ENCODE measurements at places on chromosomes 13 and 19. TPM values are rescaled to one million over a fixed set of nuclear protein-coding genes. Genes with fewer than 3 reads are reported as not detected.

ZNF14 gene
- 13.7 TPM for polyA plus RNA-seq

DNA sequence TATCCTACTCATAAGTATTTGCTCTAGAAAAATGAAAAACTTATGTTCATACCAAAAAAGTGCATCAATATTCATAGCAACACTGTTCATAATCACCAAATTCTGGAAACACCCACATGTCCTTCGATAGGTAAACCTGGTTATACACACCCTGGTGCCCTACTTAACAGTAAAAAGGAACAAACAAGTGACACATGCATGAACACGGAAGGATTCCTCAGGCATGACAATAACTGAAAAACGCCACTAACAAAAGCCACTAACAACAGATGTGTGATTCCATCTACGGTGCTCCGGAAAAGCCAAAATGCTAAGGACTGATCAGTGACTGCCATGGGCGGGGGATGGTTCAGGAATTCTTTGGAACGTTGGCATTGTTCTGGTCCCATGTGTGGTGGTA, 65.5 kb downstream of the STK24 start:
- DNase-seq: no peak

DNA sequence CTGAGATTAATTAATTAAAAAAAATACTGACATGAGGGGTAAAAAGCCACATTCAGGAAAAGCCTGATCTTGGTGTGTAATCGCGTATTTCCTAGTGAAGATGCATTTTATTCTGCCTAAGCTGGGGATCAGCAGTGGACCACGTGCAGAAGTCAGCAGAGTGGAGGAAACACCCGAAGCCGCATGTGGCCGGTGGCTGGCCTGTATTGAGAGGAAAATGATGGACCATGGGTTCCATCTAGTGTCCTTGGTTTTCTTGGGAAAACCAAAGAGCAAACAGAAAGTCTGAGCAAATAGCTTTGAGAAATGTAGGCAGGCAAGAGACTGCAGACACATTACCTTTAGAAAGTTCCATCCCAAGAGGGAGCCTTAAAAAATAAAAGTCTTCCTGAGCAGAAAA, 23.7 kb upstream of the SHISA2 start:
- DNase-seq: no peak

NCLN gene
- 36.5 TPM for polyA plus RNA-seq

GRCh38 chr13:106299621-106300020, 235.8 kb downstream of the EFNB2 start:
- DNase-seq: no peak

DNA sequence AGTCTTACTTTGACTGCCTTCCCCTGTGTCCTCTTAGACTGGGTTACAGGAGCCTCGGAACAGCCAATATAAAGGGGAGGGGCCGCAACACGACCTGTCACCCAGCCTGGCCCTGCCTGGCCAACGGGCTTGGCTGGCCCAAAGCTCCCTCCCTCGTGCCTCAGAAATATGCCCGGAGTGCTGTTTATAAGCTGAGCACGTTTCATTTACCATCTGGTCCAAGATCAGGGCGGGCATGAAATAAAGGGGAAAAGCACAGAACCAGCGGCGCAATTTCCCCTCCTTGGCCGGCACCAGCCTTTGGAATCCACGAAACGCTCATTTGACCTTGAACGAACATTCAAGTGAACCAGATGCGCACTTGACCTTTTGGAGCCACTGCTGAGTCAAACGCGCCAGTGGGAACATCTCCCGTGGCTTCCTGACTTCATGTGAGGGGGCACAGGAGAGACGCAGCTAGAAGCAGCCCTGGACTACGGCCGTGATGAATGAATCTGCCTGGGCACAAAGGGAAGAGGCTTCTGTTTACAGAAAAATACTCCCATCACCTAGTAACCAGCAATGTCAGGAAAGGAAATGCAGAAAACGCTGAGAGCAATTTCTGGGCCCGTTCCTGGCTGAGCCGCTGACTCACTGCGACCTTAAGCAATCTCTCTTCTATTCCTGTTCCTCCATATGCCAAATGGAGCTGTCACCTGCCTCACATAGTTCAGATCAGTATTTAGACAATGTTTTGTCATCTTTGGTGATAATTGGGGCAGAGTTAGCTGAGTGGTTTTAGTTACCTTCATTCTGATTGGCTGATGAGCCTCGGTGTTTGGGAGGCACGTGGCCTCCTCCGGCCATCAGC, 53.3 kb downstream of the RFX2 start:
- DNase-seq: peak; percentile 51

DNA sequence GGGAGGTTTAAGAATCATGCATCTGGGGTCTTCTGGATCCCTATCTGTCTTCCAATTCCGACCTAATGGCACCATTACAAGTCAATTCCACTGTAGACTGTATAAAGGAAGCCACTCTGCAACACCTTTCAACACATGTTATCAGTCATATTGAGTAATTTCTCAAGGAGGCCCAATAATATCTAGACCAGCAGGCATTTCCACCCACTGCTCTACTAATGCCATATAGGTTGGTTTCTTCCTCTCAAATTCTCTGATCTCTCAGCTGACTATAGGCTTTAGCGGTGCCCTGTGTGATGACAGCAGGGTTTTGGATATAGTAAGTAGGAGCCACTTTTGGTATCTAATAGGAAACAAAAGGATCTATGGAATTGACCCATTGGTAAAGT, 12.4 kb upstream of the ITM2B start:
- no peak for DNase-seq

DNA sequence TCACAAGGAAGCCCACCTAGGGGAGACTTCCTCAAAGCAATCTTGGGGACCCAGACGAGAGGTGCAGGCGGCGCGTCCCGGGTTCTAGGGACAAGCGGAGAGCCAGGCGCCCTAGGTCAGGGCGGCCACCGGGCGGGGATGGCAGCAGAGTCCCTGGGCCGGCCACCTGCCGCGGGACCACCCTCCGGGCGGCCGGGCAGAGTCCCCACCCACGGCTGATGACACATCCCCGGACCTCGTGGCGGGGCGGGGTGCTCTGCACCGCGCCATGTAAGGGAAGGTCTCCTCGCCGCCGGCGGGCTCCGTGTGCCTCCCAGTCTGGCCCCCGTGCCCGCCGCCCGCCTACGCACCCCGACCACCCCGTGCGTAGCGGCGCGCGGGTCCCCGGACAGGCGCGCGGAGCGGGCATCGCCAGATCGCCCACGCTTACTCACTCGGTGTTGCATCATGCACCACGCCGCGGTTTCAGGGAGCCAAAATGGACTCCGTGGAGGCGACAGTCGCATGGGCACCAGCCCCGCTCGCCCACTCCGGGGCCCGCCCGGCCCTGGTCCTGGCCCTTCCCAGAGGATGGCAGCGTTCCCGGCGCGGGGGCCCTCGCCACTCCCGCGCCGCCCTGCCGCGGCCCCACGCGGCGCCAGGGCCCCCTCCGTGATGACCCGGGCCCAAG, 643 bp downstream of the SLC7A1 start:
- peak; percentile 41 for DNase-seq

TFPT gene
- polyA plus RNA-seq: 14.3 TPM

CGB1 gene
- not detected for polyA plus RNA-seq

- DNase-seq: no peak
Measured at GRCh38 chr13:72255908-72256307, 388.9 kb upstream of the DACH1 start.

IL17D gene
- 8.7 TPM for polyA plus RNA-seq

DNA sequence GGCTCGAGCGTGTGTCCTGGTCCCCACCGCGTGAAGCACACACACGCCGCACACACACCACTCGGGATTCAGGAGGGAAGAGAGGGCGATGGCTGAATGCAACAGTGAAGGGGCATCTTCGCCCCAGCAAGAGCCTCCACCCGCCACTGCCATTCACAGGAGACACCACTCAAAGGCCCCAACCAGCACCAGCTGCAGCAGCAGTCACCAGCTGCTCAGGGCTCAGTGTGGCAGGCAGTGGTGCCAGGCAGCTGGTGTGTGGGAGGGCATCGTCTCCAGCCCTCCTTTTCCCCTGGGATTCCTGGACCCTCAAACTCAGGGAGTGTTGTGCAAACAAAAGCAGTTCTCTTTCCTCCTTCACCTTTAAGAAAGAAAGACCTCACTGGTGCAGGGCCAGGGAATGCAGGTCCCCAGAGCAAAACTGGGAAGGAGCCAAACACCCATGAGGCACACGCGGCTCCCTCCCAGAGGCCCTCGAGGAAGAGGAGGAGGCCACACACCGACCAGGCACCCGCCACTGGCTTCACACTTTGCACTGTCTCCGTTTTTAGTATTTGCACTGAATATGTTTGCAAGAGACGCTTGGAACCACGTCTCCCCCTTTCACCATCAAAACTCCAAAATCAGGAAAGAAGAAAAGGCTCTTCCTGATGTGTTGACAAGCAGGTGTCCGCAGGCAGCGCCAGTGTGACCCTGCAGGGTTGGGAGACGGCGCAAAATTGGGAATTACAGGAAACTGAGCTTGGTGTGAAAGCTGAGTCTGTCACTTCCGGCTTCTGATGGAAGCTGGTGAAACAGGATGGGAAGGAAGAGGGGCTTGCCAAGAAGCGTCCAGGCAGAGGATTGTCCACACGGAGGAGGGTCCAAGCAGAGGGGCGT, 26.4 kb upstream of the F7 start:
- peak; percentile 57 for DNase-seq

DNA sequence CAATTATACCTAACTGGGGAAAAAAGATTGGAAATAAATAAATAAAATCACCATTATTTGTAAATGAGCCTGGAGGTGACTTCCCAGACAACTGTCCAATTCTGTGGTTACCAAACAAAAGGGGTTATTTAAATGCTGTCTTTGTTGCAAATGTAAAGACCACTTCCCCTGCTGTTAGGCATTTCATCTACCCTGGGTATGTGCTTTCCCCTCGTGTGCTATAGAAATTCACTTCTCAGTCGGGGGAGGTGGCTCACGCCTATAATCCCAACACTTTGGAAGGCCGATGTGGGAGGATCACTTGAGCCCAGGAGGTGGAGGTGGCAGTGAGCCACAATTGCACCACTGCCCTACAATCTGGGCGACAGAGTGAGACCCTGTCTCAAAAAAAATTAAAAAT, 101.9 kb upstream of the AKAP11 start:
- DNase-seq: no peak

DNA sequence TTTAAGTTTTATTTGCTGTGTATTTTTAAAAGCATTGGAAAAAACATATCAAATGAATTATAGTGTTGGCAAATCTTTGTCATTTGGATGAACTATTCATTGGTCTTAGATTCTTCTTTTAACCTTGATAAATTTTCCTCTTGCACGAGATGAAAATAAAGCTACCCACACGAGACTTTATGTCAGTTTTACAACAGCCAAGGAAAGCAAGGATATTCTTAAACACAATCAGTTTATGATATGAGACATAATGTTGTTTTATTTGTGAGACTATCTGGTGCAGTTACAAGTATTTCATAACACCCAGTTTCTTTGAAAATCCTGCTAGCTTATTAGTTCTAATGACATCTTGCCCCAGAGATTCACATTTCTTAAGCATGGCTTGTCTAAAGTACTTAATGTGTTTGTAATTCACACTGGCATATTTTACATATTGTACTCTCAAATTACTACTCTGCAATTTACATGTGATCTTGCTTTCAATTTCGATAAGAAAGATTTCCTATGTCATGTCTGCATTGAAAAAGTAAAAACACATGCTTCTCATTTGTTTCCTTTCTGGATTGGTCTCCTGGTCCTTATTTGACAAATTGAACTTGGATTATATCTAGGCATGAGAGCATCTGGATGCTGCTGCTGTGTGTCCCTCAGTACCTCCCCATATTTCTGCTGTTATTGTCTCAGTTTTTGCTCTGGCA, 955.5 kb upstream of the PCDH9 start:
- DNase-seq: no peak

KCNN4 gene
- 2.3 TPM for polyA plus RNA-seq

- no peak for DNase-seq
Measured at GRCh38 chr19:29529646-29530539, 4.1 kb downstream of the VSTM2B start.
